ENCODE measurements at places on chromosomes 11 and 22. TPM values are rescaled to one million over a fixed set of nuclear protein-coding genes. Genes with fewer than 3 reads are reported as not detected.

Gene PEX26
- total RNA-seq = 63.5 TPM

Gene OR5P2
- total RNA-seq = not detected

Gene NLRP10
- not detected for total RNA-seq

Gene C22orf23
- total RNA-seq = 0.33 TPM

Gene XKR3
- total RNA-seq = not detected

All from natural killer cell treated with Interleukin-12 subunit alpha and Interleukin-12 subunit beta and Interleukin-15 and Interleukin-18, amount 100 ng/mL, for 72 hours (primary cell).